Mesothelial cell of epicardium (in vitro differentiated cells): ENCODE measurements at places on chromosomes 16 and 17.

GRCh38 chr17:7573324-7574080 lies 5.9 kb upstream of the CD68 start:
- DNase-seq = peak; percentile 81

DNA sequence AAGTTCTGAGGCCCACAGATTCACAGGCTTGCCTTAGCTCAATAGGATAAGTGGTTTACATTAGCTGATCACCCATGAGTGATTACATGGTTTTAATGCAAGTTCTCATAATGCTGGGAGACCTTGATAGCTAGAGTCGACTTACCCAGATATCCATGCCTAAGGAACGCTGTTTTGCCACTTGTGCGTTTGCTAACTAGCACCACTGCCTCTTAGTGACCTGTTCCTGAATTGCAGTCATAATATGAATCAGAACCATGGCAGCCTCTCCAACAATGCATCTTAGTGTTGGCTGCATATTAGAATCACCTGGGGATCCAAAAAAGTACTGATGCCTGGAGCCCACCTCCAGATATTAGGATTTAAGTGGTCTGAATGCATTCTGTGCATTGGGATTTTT lies 251.1 kb upstream of the CDH5 start:
- no peak for DNase-seq

DNA sequence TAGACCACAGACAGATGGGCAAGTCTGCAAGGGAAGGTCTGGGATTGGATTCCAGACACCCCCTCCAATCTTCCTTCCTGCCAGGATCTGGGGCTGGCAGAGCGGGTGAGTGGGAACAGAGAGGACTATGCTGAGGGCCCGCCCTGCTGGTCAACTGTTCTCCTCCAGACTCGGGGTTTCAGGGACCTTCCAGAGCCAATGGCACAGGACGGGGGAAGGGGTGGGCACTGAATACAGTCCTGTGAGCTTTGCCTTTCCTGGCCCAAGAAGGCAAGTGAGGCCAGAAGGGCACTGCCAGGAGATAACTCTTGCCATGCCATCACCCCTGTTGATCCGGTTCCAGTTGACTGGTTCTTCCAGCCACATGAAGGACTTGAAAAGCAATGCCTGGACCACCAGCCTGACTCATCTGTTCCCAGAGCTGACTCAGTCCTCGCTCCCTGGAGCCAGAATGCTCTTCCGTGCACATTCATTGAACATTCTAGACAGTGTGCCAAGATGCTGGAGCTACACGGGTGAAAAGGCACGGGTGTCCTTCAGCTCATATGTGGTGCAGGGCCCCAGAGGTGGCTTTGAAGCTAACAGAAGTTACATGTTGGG lies 533 bp upstream of the MEFV start:
- DNase-seq = no peak

DNA sequence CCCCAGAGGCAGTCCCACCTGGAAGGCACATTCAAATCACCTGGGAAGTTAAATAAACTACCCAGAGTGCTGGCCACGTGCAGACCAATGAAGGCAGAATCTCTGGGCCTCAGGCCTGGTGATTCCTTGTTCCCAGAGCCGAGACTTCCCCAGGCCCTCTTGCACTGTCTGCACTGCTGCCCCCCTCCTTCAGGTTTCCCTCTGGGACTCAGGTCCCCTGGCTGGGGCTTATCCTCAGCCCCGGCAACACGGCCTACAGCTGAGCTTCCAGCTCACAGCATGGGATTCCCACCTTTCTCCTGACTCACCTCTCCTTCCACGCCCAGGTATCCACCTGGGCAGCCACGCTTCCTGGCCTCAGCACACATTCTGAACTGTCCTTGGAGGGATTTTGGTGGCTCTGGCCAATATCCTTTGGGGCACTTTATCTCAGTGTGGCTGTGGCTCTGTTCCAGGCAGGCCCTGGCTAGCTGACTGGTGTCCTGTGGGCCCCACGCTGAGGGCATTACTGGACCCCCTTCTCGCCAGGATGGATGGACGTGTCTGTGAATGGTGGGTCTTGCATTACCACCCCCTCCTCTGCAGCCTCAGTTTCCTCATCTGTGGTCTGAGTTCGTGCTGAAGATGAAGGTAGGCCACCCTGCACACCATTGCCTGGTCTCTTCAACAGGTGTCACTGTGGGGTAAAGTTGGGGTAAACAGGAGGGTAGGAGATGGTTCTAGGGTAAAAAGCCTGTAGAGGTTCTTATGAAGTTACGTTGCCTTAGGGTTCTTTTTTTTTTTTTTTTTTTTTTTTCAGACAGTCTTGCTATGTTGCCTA lies 165.7 kb downstream of the IRF8 start:
- no peak for DNase-seq

- no peak for DNase-seq
These were observed 19.4 kb downstream of the LYRM9 start for GRCh38 chr17:27873746-27874145.

GRCh38 chr17:57747221-57748017 lies 2.3 kb upstream of the CCDC182 start:
- DNase-seq = no peak

GRCh38 chr16:2040041-2040786 lies 7.4 kb downstream of the NTHL1 start:
- DNase-seq = no peak

DNA sequence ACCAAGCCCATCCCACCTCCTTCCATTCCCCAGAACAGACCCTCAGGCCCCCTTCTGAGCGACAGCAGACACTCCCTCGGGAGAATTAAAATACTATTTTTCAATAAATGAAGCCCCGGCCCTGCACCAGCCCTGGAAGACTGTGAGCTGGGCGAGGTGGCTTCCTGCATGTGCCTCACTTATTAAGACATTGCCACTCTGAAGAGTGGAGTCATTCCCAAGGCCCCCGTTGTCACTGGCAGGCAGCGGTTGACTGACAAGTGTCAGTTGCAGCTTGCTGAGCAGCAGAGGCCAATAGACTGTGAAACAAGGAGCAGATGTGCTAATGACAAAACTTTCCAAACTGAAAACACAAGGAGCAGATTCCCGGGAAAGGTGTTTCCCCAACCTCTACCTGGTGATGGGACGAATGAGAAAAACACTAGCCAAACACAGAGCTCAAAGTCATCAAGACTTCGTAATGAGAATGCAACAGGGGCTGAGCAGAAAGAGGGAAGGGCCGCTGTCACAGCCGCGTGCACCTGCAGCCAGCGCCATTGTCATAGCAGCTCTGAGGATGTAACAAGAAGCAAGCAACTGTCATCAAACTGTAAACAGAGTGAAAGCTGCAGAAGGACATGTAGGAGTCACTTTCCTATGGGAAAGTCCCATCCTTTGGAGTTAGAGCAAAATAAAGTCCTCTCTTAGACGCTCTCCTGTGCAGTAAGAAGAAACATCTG lies 232.1 kb downstream of the C16orf78 start:
- peak; percentile 13 for DNase-seq

- no peak for DNase-seq
These were observed 16.3 kb downstream of the MEIOC start for GRCh38 chr17:44672479-44673093.

DNA sequence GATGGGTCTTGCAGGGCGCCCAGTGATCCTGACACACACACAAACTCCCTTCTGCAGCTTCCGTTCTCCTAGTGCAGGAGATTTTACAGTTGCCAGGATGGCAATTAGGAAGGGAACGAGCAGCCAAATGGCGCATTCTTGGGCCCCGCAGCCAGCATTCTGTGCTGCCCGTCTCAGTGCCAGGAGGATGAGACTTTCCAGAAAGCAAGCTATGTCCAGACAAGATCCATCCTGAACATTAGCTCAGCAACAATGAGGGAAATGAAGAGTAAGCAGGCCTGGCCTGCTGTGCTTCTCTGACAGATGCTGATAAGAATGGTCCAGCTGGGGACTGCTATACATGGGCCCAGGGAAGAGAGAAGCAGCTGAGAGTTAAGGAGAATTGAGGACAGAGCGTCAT lies 16.5 kb downstream of the SPPL2C start:
- DNase-seq = no peak

DNA sequence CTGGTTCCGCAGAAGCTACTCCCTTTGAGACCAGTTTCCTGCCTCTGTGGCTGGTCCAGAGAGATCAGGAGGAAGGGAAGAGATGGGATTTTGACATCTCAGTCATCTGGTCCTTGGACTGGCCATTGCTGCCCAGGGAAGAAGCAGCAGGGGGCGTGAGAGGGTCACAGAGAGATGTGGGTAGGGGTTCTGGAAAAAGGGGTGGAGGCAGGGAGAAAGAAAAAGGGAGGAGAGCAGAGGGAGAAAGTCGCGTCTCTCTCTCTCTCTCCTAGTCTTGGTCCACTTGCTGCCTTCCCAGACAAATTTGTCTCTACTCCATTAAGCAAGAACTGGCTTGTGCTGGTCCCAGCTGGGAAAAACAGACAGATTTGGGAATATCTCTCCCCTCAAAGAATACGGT lies 4.4 kb downstream of the SHBG start:
- no peak for DNase-seq

DNA sequence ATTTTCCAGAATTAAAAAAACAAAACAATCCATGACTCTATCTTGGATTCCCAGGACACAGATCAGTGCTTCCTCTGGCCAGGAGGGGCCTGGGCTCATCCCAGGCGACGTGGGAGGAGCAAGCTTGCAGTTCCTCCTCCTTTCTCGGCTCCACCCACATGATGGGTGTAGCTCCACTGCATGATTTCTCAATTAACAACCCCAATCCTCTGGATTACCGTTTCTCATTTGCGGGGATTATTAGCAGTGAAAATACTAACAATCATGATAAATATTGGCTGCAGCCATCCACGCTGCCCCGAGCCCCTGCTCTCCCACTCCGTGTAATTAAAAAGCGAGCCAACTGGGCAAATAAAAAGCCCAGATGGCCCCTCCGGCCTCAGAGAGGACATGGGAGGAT lies 46.4 kb upstream of the SDK2 start:
- no peak for DNase-seq

DNA sequence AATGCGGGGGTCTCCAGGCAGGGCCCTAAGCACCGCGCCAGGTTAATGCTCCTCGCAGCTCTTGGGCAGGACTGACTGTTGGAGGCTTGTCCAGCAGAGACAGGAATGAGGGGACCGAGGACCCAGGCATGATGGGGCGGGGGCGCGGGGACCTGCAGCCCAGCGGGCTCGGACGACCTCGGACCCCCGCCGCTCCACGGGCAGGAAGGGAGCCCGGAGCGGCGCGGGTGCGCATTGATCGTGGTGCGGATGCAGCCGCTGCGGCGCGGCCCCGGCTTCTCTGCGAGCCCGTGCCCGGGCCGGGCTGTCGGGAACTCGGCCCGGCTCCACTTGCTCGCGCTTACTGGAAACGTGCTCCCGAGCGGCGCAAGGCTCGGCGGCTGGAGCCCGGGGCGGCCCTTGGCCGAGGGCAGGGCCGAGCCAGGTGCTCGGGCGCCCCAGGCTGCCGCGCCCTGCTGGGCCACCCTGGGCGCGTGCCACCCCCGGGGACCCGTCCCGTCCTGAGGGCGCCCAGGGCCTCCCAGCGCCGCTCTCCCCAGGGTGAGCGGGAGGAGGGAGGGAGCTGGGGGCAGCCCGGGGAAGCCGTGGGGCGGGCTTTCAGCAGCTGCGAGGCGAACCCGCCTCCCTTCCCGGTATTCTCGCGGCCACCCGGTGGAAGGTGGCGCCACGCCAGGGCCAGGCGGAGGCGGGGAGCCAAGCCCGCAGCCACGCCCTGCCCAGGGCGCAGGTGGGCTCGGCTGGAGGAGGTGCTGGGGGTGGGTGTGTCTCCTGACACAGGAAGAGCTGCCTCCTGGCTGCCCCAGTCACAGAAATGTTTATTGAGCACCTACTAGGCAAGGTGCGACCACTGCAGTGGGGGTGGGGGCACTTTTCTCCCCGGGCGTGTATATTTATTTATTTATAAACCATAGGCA lies 45.9 kb downstream of the SOCS3 start:
- peak; percentile 63 for DNase-seq

DNA sequence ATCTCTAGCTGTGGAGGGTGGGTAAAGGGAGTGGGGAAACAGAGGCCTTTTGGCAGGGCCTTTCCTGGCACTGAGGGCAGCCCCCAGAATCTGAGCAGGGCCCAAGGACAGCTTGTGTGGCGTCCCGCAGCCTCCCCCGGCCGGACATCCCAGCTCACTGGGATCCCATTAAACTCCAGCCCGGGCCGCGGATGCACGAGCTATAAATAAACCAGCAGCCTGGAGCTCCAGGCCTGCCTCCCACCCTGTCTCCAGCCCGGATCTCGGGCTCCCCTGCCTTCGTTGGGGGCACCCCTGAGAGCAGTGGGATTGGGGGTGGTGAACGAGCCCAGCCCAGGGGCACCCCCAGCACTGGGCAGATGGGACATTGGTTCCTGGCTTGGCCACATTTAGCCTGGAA lies 13.8 kb upstream of the AATK start:
- no peak for DNase-seq

- no peak for DNase-seq
These were observed 12.7 kb upstream of the IGFBP4 start for GRCh38 chr17:40430272-40431230.
